ENCODE measurements at places on chromosomes 7 and 10.

GRCh38 chr10:70162892-70163201 is 7.5 kb downstream of the SAR1A start:
- no peak for DNase-seq

DNA sequence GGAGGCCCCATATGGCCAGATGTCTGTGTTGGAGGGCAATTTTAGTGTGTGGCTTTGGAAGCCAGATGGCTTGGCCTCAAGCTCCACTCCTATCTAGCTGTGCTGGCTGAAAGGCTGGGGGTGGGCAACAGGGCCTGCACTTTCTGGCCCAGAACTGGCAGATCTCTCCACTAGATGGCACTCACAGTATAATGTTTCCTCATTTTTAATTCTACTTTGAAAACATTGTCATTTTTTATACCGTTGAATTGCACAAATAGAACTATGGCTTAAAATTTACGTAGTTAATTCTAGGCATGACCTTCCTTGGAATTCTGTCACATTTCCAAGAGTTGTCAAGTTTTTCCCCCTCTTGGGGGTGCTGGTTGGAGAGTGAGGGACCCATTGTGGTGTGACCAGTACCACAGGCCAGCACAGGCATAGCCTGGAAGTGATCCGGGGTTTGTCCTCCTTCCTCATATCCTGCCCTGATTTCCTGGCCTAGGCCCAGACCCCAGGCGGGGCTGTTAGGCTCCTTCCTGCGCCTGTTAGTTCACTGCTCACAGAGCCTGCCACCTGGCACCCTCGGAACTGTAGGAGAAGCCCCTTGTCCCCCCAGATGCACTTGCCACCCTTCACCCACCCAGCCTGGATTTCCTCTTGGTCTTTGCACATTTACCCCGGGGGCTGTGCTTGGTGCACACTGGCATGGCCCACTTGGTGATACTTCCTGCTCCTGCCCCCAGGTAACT is 52.8 kb downstream of the ARHGAP22 start:
- peak; percentile 1 for DNase-seq

GRCh38 chr7:132569884-132570614 is 6.2 kb downstream of the PLXNA4 start:
- no peak for DNase-seq

DNA sequence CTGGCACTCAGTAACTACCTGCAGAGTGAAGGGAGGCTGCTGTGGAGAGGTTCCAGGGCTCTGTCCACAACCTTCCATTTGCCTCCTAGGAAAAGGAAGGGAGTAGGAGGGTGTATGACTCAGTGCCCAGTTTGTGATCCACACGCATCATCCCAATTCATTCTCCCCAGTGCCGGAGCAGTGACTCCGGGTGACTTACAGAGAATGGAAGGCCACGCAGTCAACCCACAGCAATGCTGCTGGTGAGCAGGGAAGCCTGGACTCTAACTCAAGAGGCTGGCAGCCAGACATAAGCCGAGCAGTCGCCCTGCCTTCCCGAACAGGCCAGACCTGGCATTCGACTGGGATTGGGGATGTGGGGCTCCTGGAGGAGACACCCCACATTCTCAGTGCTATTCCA is 139.9 kb downstream of the SH3PXD2A start:
- no peak for DNase-seq

GRCh38 chr10:98170249-98171117 is 36.0 kb downstream of the R3HCC1L start:
- no peak for DNase-seq

GRCh38 chr7:93036149-93036640 is 81.6 kb downstream of the SAMD9 start:
- no peak for DNase-seq

- no peak for DNase-seq
Observed at GRCh38 chr10:16989826-16990293, 139.8 kb downstream of the CUBN start.

- DNase-seq, result no peak
Observed at GRCh38 chr7:2824678-2825461, 19.2 kb downstream of the GNA12 start.

DNA sequence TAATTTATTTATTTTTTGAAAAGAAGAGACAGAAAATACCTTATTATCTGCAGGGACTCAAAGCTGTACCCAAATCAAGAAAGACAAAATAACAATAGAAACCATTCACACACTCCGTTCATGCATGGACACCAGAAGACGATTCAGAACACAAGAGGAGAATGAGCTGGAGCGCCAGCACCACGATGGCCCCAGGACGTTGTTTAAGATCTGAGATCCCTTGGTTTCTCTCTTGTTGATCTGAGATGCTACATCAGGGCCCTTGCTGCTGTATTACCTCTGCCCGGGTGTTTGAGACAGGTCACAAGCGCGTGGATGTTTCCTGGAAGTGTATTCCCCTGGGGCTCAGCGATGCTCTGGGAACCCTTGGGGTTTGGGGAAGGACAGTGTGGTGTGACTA is 46.8 kb downstream of the CHST3 start:
- DNase-seq, result no peak

DNA sequence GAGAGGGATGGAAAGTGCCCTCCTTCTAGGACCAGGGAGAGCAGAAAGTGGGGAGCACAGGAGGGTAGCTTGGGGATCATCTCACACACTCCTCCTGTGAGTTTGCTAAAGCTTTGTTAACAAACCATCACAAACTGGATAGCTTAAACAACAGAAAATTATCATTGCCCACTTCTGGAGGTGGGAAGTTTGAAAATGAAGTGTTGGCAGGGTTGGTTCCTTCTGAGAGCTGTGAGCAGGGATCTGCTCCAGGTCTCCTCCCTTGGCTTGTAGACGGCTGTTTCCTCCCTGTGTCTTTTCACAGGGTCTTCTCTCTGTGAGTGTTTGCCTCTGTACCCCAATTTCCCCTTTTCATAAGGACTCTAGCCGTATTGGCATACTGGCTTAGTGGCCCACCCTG is 32.0 kb upstream of the CXCL12 start:
- DNase-seq, result no peak

DNA sequence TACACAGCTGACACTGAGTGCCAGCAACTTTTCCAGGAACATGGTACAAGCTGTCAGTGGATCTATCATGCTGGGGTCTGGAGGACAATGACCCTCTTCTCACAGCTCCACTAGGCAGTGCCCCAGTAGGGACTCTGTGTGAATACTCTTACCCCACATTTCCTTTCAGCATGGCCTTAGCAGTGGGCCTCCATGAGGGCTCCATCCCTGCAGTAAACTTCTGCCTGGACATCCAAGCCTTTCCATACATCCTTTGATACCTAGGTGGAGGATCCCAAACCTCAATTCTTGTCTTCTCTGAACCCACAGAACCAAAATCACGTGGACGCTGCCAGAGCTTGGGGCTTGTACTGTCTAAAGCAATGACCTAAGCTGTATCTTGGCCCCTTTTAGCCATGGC is 116.8 kb downstream of the IQUB start:
- DNase-seq, result no peak

DNA sequence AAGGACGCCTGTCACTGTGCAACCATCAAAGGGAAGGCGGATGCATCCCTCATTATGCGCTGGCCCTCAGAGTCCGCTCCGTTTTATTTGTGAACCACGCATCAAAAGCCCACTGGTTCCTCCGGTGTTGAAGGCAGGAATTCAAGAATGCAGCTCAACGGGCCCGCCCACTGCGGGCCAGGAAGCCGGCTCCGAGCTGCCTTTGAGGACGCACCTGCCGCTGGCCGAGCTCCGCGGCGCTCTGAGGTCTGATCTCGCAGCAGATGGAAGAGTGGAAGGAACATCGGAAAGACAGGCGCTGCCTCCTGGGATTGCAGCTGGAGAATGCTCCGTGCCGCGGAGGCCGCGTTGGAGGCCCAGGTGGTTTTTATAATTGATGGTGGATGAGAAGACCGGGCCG is 56.9 kb upstream of the ADGRA1 start:
- DNase-seq, result no peak

DNA sequence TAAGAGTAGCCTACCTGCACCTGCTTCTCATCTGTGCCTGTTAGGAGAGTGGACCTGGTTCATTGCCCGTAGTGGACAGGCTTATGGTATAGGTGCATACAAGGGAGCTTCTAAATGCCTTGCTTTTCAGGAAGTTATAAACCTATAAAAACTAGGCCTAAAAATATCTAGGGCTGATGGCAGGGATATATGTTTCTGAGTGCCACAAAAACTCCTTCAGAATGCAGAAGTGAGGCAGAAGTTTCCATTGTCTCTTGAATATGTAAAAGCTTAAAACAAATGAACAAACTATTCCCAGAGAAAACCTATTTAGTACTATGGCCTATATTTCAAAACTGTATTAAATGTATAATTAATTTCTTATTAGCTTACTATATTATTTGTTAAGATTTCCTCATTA is 91.8 kb downstream of the RNLS start:
- DNase-seq, result no peak

DNA sequence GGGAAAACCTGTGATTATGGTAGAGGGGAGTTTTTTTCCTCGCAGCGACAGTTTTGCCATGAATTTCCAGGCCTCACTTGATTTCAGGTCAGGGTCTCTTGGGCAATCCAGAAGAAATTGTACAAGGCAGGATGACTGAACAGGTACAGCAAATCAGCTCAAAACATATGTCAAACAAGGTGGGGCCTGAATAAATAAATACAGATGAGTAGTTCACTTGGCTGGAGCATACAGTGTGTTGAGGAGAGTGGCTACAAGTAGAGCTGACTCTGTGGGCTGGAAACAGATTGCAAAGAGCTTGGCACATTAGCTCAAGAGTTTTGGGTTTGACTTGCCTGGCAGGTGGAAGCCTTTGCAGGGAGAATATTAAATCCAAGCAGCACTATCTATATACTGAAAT is 15.0 kb downstream of the GIMAP8 start:
- no peak for DNase-seq

GRCh38 chr10:17622061-17622460 is 4.9 kb upstream of the HACD1 start:
- DNase-seq, result no peak

DNA sequence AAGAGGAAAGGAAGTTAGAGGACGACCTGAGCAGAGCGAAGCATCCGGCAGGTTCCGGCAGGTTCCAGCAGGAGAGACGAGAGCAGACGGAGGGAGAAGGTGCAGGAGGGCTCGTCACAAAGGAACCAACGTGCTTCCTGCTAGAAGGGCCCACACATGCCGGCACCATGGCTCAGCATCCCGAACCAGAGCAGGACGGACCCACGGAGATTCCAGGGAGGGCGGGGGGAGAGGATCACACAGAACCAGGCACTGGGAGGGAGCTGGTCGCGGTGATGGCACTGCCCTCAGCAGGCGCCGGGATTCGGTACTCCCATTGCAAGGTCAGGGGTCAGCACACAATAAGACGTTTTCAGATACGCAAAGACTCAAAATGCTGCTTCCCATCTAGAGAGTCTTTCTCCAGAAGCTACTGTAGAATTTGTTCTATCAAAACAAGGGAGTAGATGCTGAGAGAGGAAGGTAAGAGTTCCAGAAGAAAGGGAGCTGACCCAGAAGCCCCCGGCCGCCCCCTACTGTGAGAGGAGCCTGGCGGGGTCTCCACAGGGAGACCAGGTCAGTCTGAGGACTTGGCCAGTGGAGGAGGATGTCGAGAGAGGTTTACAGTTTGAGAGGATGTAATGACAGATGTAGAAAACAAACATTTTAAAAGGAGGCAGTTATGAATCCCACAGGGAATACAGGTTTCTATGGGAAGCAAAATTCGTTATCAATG is 23.6 kb upstream of the PWWP2B start:
- DNase-seq, result no peak

- DNase-seq, result no peak
Observed at GRCh38 chr10:71343392-71343773, 24.3 kb downstream of the SLC29A3 start.

DNA sequence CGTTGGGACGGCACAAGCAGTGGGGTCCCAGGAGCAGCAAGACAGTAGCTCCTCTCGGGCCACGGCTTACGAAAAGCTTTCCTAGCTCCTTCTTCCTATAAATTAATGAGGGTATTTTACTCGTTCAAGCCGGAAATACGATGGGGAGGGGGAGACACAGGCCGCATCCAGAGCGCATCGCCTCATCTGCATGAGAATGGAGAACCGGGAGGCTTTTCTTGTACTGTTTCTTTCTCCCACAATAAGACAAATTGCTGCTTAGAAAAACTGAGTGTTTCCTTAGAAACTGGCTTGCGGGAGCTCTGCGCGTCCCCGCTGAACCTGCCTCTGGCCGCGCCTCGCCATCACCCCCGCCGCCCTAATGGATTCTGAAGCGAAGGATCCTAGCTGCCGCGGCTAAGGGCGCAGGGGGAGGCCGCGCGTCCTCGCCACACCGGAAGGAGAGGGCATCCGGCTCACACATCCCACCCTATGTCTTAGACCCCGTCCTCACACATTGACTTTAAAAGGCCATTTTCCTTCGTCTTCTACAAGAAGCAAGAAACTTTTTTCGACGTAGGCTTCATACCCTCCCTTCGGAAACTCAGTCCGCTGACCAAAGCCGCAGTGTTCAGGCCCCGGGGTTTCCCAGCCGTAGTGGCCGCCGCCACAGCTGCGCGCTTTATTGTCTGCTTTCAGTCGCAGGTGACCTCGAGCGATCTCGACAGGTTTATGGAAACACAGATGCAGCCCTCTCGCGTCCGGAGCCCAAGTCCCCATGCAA is 8.8 kb downstream of the NXPH1 start:
- no peak for DNase-seq

DNA sequence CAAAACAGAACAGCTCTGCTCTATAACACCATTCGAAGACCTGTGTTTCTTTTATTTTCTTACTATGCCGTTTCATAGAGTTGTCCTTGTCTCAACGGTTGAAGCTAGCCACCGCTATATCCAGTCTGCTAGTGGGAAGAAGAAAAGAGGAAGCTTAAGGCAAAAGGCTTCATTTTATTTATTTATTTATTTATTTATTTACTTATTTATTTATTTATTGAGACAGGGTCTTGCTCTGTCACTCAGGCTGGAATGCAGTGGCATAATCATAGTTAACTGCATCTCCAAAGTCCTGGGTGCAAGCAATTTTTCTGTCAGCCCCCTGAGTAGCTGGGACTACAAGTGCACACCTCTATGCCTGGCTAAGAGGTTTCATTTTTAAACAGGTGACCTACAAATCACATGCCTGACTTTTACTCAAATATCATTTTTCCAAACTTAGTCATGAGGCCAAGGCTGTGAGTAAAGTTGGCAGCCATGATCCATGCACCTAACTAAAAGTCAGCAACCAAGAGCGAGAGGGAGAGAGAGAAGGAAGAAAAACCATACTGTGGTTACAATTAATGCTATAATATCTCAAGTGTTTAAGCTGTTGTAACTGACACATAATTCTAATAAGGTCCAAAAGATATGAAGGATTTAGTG is 1305.3 kb upstream of the LRRTM3 start:
- no peak for DNase-seq

- no peak for DNase-seq
Observed at GRCh38 chr10:113504423-113504822, 48.4 kb upstream of the HABP2 start.

- peak; percentile 45 for DNase-seq
Observed at GRCh38 chr7:25093268-25093826, 31.7 kb downstream of the CYCS start.

GRCh38 chr7:84055904-84056605 is 138.5 kb downstream of the SEMA3A start:
- DNase-seq, result no peak
